Mesothelial cell of epicardium (in vitro differentiated cells): ENCODE measurements at places on chromosomes 7 and 10. TPM values are rescaled to one million over a fixed set of nuclear protein-coding genes. Genes with fewer than 3 reads are reported as not detected.
A peak's percentile ranks its signal among the peaks of the same experiment; 100 is the strongest.

VSTM2A gene
- not detected in 3 replicates for total RNA-seq

- H3K4me3 ChIP-seq: no peak overlapping the region
- H3K4me1 ChIP-seq: no peaks in the 10 kb centered on the region
- no peak for DNase-seq
- no peaks in the 10 kb centered on the region for H3K27me3 ChIP-seq
Observed at GRCh38 chr10:69202332-69202731, 17.8 kb upstream of the HKDC1 start.

GRCh38 chr7:3176112-3177000, 124.7 kb upstream of the SDK1 start:
- H3K36me3 ChIP-seq: no peaks in the 10 kb centered on the region
- H3K4me1 ChIP-seq: peaks cover 4% of the 10 kb centered on the region
- DNase-seq: no peak
- H3K27me3 ChIP-seq: peaks cover 19% of the 10 kb centered on the region

DNA sequence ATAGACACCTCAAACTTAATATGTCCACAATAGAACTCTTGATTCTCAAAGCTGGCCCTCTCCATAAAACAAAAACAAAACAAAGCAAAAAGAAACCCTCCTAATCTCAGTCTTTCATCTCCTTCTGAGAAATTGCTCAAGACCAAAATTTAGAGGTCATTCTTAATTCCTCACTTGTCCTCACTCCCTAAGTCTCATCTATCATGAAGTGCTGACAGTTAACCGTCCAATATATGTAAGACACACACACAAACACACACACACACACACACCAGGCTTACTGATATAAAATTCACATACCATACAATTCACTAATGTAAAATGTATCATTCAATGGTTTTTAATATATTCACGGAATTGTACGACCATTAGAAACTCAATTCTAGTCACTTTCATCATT, 17.0 kb upstream of the SVIL start:
- H3K36me3 ChIP-seq: peaks cover 65% of the 10 kb centered on the region
- no peak for DNase-seq
- H3K27ac ChIP-seq: peak overlapping the region; percentile 1
- peaks cover 21% of the 10 kb centered on the region for H3K4me1 ChIP-seq

DNA sequence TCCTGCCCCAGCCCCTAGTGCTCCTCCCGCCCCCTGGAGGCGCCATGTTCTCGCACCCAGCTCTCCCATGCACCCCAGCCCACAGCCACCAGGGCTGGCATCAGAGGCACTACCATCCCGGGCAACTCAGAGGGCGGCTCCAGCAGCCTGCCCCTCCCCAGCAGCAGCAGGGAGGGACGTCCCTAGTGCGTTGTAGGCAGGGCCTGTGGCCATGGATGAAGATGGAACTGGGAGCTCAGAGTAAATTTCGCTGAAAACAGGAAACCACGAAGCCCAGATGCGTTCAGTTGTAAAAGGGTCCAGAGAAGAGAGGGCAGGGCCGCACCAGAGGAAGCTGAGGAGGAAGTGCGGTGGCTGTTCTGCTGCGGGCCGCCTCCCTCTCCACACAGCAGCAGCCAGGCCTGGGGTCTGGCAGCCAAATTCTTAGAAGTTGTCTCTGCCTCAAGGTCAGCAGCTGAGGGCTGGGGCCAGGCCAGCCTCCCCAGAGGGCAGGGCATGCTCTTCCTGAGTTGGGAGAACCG, 24.6 kb downstream of the VSIR start:
- peak overlapping the region; percentile 86 for H3K27ac ChIP-seq
- H3K4me3 ChIP-seq: no peak overlapping the region
- peaks cover 42% of the 10 kb centered on the region for H3K4me1 ChIP-seq

DNA sequence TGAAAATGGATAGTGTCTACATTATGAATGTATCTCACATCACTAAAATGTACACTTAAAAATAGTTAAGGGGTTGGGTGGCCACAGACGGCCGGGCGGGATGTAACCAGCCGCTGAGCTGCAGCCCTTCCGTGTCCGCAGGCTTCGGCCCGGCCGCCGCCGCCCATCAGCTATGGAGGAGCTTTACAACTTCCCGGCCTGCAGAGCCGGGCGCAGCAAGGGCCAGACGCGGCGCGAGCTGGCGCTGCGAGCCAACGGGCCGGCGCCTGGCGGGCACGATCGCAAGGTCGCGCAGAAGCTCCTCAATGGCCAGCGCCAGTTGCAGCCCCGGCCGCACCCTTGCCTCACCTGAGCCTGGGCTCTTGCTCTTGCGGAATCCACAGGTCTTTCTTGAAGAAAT, 69.1 kb downstream of the KMT2C start:
- no peaks in the 10 kb centered on the region for H3K27me3 ChIP-seq
- no peak for DNase-seq
- H3K36me3 ChIP-seq: peaks cover 11% of the 10 kb centered on the region
